M059J (cell line): ENCODE measurements at places on chromosomes 2 and 18. TPM values are rescaled to one million over a fixed set of nuclear protein-coding genes. Genes with fewer than 3 reads are reported as not detected.

Gene KLHL14
- total RNA-seq, result not detected in 2 replicates

Gene SERPINB12
- total RNA-seq, result not detected in 2 replicates

Gene SGPP2
- total RNA-seq, result 0.05 TPM in 1 of 2 replicates, not detected in the other

Gene EIPR1
- total RNA-seq, result 37.5 and 61.2 TPM in 2 replicates

Gene RELCH
- 21.1 and 38.7 TPM in 2 replicates for total RNA-seq

Gene NYAP2
- 1.5 and 2.3 TPM in 2 replicates for total RNA-seq

Gene LHCGR
- not detected in 2 replicates for total RNA-seq

Gene WNT10A
- 0.02 and 0.30 TPM in 2 replicates for total RNA-seq

Gene STRADB
- 41.1 and 51.6 TPM in 2 replicates for total RNA-seq

Gene ASB18
- total RNA-seq, result 0.30 TPM in 1 of 2 replicates, not detected in the other
